Adrenal gland (tissue), 19 donors: ENCODE measurements at places on chromosomes 4 and X.

DNA sequence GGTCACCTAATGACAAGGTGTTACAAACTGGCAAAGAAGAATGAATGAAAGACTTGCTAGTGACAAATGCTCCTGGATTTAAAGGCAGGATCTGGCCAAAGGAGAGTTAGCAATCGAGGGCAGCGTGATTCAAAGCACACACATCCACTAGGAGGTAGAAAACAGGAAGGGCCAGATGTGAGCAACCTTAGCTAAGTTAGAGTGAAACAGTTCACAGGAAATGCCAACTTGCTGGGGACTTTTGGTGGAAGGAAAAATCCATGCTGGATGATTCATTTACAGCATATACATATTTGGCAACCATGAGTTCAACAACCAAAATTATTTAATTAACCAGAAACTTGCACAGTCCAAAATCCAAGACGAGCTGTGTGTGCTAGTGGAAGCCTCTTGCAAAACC, 276.9 kb downstream of the PTTG2 start:
- DNase-seq = no peak

GRCh38 chr4:25827897-25828296, 34.9 kb downstream of the SEL1L3 start:
- DNase-seq = no peak

DNA sequence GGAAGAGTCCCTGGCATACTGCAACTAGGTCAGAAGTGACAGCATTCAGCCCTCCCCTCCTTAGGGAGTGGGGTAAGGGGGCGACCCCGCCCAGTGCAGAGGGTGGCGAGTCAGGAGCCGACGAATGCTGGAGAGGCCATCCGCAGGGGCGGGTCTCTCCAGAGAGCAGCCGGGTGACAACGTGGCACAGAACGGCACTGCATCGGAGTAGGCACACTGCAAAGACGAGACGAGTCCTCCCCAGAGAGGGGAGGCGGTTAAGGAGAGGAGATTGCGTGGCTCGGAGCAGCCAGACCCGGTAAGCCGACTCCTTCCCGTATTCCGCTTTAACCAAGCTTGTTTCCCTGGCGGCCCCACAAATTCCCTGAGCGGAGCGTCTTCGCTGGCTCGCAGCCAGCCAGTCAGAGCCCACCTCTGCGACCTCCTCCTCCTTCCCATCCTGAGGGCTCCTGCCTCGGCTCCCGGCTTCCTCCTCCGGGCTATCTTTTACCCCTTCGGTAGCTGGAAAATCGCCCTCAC, 54.9 kb downstream of the LINC00632 start:
- DNase-seq = peak; percentile 17

DNA sequence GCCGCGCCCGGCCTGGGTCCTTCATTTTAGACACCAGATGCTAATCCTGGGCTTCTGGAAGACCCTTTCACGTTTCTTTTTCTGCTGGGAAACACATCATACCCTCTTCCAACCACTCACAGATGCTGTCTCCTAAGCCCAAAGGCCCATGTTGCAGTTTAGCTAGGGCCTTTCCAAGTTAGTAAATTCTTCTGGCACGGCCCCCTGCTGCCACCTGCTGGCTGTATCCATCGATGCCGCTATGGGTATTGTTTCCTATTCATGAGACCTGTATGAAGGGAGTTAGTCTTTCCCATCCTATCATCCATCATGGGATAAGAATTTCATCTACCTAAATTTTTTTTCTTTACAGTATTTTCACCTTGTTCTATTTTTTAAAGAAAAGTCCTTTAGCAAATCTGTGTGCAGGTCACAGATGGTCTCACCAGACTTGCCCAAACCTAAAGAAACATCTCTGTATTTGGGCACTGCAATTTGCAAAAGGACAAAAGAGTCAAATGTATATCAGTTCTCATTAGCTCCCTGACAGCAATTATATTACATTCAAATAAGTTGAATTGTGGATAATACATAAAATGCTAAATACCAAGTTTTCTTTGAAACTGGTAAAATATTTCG, 37.8 kb upstream of the SLC9A7 start:
- peak; percentile 94 for DNase-seq

GRCh38 chr4:24076811-24077210, 187.0 kb upstream of the PPARGC1A start:
- no peak for DNase-seq

DNA sequence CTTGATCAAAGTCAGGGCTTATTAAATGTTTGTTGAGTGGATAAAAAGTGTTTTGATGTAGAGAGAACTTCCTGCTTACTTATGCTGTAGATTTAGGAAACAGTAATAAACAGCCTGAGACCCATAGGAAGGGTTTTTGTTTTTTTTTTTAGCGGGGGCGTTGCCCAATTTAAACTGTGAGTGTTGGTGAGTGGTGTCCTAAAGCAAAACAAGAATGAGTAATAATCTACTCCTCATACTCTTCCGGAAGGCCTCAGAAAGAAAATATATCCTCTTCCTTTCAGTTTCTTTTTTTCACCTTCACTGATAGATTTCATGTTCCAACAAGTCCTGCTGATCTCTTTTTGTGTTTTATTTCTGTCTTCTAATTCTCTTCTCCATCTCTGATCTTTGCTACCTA, 104.4 kb upstream of the SCML1 start:
- DNase-seq = no peak

DNA sequence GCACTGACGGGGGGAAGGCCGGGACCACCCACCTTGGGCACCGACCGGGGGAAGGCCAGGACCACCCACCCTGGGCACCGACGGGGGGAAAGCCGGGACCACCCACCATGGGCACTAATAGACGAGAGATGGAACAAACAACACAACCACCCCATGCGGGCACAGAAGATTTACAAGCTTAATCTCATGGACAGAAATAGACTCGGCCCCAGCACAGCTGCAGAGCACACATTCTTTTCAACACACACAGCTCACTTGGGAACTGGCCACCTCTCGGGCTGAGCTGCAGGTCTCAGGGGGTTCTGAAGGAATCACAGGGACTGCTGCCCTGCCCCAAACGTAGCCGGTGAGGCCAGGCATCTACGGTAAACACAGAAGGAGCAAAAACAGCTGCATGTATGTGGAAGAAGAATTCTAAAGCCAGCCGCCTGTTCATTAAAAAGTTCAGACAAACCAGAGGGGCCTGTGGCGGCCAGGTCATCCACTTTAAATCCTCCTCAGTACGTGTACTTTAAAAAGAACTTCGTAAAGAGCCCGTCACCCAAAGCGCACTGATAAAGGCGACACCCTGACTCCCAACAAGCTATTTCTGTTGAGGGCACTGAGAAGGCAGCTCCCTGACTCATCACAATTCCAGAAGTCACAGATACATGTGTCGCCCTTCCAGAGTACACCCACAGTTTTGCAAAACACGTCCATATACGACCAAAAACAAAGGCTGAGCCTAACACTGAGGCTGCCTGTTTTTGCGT, 17.7 kb downstream of the PPP2R3B start:
- no peak for DNase-seq

DNA sequence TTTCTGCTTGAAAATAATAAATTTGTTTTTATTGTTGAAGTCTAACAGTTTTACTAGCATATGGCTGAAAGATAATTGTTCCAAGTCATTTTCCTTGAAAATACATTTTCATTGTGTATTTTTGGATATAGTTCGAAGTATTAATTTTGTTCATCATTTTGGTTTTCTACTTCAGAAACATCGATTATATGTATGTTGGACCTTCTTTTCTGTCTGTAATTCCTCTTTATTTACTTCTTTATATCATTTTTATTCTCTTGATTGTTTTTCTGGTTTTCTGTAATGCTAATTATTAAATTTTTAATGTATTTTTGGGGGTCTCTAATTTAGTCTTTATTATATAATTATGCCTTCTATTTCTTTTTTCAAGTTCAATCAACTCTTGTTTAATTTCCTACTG, 407.1 kb upstream of the FRG1 start:
- DNase-seq = no peak

DNA sequence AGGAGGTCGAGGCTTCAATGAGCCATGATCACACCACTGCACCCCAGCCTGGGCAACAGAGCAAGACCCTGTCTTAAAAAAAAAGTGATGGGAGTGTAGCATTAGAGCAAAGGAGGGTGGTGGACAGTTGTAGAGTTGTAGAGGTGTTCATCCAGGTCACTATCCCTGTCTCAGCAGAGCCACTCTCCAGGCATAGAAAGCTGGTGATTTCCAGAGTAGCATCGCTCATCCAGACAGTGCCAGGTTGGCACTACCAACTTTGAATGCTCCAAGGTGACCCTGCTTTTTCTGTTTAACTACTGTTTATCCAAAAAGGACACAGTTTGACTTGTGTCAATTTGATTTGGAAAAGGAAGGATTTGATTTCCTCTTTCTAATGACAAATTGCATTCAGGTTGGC, 147.3 kb downstream of the USP46 start:
- no peak for DNase-seq

- no peak for DNase-seq
These were observed 446.9 kb upstream of the FAM241A start for GRCh38 chr4:111698361-111698760.
